ENCODE measurements at places on chromosomes 4 and X.

GRCh38 chr4:7842384-7843279, 97.0 kb downstream of the AFAP1 start:
- DNase-seq = peak; percentile 97

DNA sequence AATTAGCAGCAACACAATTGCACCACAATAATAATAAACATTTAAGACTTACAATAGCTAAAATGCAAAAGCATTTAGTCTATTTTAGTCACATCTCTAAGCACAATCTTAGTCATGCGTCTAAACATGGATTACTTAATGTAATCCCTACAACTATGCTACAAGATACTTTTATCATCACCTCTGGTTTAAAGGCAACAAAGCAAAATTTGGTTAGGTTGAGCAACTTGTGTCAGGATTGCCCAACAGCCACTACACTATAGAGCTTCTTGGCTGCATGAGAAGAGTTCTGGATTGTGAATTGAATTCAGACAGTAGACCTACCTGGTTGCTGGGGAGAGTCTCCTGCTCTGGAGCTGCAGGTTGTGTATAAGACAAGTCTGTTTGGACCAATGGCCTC, 146.5 kb upstream of the PUDP start:
- DNase-seq = no peak

GRCh38 chrX:129823522-129823921, 20.2 kb downstream of the ZDHHC9 start:
- no peak for DNase-seq

GRCh38 chr4:86917212-86918039, 17.4 kb upstream of the AFF1 start:
- no peak for DNase-seq

DNA sequence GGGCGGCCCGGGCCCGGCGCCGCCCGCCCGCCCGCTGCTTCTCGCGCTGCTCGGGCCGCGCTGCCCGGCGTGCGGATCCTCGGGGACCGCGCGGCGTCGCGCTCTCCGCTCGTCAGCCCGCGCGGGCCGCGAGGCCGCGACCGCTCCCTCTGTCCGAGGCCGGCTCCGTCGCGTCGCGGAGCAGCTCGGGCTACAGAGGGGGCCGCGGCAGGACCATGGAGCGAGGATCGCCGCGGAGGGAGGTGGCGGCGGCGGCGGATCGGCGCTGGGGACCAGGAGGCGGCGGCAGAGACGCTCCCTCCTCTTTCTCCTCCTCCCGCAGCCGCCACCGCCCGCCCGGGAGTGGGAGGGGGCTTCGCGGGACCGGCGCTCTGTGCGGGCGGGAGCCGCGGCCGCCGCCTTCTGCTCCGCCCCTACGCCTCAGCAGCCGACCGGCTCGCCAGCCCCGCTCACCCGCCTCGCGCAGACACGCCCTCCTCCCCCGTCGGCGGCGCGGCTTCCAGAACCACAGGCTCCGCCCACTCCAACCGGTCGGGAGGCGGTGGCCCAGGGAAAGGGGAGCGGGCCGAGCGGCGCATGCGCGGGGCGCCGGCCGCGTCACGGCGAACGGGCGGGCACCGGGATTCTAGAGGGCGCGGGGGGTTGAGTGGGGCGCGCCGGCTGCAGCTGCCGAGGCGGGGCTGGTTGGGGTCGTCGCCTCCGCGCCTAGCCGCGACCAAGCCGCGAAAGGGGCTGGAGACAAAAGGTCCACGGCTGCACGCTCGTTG, at the start of gene CASK:
CASK (minus strand) TSS at position 344 of the 767 bp plus-strand sequence. CDS start 566 bp downstream, outside the sequence.
- peak; percentile 19 for DNase-seq

DNA sequence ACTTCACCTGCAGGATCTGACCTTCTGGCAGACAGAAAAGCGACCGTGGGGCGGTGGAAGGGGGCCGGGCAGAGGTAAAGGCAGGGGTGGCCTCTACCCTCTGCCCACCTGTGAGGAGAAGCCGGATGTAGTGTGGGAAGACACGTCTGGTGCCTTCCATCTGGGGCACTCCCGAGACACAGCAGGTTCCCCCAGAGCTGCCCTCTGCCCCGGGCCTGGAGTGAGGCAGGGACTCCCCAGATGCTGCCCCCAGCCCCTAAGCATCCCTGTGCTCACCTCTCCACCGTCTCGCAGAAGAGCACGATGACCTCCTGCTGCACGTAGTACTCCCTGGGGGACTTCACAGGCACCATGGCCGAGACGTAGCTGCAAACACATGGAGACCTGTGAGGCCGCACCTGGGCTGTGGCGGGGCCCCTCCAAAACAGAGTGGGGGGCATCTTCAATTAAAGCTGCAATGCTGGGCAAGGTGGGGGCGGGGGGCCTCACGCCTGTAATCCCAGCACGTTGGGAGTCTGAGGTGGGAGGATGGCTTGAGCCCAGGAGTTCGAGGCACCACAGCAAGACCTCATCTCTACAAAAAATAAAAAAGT, 75.3 kb upstream of the MXD4 start:
- DNase-seq = no peak

- no peak for DNase-seq
Observed at GRCh38 chr4:12118651-12119213, 690.0 kb upstream of the HS3ST1 start.

GRCh38 chr4:62070291-62070852, 870.2 kb downstream of the ADGRL3 start:
- no peak for DNase-seq

GRCh38 chrX:114717921-114718320, 134.0 kb downstream of the HTR2C start:
- no peak for DNase-seq

DNA sequence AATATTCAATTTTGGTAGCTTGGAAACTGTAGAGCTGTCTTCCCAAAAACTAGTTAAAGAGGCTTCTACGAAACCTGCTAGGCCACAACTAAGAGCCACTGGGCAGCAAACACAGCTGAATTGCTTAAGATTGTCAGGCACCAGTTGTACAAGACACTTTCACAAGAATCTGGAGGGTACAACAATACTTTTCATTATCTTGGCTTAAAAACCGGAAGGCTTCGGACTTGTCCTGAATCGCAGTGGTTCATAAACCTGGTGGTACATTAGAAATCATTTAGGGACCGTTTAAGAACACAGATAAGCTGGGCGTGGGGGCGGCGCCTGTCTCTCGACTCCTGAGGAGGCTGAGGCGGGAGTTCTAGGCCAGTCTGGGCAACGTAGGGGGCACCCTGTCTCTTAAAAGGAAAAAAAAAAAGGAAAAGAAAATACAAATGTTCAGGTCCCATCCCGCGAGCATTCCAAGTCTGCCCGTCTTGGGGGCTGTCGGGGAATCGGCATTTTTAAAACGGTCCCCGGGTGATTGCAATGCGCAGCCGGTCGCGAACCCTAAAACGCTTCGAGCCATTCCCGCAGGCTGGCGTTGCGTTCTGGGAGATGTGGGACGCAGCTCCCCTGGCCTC, 763 bp downstream of the PYURF start:
- DNase-seq = no peak

DNA sequence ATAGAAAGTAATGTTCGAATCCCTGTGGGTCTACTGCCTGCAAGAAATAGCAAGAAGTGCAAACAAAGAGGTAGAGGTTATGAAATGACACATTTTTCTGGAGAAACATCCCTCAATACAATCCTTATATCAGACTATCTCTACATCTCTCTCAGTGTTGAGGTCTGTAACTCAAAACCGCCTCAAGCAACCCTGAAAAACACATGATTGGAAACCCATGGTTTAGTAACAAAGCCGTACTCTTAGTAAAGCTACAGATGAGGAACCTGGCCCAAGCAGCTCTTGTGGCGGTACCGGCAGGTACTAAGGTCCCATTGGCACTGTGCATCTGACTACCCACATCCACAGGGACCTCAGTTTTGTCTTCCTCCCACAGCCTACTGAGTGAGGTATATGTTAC, 53.9 kb downstream of the IRF2 start:
- DNase-seq = no peak

GRCh38 chrX:1385253-1386223, 6.4 kb downstream of the SLC25A6 start:
- DNase-seq = no peak

GRCh38 chrX:69724307-69724706, 108.4 kb downstream of the EDA start:
- DNase-seq = no peak

DNA sequence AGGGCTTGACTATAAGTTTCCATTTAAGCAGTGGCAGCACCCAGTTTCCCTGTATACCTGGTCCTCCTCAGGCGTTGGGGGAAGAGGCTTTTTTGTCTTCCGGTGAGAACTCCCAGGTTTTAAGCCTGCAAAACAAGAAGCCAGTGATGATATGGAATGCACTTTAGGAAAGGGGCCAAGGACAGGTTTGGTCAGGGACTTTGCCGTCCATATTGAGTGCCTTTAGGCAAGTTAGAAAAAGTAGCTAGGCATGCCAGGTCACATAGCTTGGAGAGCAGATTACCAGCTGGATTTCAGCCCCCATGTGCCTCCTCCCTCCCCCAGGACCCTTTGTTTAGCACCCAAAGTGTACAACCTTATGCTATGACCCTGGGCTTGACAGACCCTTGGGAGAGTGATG, 13.6 kb upstream of the TIMM8A start:
- DNase-seq = no peak

DNA sequence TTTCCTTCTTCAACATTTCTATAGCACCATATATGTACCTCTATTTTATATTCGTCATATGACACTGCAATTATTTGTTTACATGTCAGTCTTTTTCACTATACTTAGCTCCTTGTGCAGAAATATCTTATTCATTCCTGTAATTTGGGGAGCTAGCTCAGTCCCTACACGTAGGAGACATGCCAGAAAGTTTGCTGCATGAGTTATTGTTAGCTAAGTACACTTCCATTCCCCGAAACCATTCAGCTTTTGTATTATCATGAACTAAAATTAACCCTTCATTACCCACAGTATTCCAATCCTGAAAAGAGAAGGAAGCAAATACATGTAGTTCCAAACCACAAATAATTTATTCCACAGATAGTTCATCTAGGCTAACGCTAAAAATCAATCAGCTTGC, 10.2 kb downstream of the CBR4 start:
- no peak for DNase-seq

GRCh38 chrX:71128915-71129765, 10.7 kb downstream of the MED12 start:
- DNase-seq = no peak
